ENCODE measurements at places on chromosomes 3 and 15.

- no peak for DNase-seq
These were observed 381.0 kb upstream of the RGMA start for GRCh38 chr15:93469994-93470393.

DNA sequence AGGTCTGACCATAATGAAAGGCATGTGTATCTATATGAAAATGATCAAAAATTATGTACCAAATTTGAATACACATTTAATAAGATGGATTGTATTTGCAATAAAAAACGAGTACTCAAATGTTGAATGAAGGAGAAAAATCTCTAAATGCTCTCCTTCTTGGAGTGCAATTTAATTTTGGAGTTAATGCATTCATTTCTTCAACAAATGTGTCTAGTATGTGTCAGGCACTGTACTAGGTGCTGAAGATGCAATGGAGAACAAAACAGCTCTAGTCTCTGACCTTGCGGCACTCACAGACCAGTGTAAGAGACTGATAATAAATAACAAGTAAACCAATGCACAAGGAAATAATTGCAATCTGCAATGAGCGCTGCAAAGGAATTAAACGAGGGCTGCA lies 28.8 kb downstream of the CA12 start:
- no peak for DNase-seq

DNA sequence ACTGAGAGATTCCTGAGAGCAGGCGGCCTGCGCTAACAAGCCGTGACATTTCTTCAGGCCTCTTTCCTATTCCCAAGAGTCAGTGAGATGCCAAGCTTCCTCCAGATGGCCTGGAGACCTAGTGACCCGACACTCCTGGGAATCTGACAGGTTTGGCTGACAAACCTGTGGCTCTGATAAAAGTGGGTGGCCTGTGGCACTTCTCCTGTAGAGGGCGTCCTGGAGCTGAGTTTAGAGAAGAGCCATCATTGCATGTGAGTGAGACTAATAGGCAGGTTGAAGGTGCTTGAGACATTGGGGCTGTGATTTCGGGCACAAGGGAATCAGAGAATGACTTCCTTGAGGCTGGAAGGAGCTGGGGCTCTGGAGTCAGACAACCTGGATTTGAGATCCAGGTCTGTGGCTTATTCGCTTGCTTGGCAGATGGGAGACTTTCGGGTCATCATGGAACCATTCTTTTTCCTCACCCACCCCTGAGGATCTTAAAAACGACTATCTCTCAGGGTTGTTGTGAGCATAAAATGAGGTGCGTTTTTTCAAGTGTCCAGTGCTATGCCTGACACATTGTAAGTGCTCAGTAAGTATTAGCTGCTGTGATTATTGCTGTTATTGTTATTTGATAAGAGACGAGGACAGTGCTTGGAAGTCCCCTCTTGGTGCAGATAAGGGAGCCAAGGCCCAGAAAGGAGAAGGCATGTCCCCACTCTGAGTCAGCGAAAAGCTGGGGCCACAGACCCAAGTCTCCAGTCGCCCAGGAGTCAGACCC lies 77.2 kb downstream of the SCN10A start:
- no peak for DNase-seq

- no peak for DNase-seq
These were observed 800.3 kb downstream of the TUSC7 start for GRCh38 chr3:117509858-117510257.

DNA sequence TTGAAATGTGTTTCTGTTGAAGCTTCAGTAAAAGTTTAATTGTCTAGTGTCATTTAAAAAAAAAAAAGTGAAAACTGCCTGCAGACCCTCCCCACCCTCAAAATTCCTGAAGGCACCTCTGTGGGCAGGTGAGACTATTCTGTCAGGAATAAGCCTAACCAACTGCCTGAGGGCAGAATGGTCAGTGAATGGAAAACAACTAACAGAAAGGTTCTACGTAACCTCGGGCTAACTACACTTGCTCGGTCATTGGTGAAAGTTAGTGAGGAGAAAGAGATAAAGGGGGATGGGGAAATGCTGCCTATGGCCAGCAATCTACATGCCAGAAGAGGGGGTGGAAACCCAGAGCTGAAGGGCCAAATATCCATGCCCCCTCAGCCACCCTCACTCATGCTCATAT lies 108.6 kb upstream of the SLC24A5 start:
- DNase-seq = no peak

- DNase-seq = no peak
These were observed 49.8 kb downstream of the POMGNT2 start for GRCh38 chr3:43055806-43056770.
